DMS79 (cell line): ENCODE measurements at places on chromosomes 3 and 15.

DNA sequence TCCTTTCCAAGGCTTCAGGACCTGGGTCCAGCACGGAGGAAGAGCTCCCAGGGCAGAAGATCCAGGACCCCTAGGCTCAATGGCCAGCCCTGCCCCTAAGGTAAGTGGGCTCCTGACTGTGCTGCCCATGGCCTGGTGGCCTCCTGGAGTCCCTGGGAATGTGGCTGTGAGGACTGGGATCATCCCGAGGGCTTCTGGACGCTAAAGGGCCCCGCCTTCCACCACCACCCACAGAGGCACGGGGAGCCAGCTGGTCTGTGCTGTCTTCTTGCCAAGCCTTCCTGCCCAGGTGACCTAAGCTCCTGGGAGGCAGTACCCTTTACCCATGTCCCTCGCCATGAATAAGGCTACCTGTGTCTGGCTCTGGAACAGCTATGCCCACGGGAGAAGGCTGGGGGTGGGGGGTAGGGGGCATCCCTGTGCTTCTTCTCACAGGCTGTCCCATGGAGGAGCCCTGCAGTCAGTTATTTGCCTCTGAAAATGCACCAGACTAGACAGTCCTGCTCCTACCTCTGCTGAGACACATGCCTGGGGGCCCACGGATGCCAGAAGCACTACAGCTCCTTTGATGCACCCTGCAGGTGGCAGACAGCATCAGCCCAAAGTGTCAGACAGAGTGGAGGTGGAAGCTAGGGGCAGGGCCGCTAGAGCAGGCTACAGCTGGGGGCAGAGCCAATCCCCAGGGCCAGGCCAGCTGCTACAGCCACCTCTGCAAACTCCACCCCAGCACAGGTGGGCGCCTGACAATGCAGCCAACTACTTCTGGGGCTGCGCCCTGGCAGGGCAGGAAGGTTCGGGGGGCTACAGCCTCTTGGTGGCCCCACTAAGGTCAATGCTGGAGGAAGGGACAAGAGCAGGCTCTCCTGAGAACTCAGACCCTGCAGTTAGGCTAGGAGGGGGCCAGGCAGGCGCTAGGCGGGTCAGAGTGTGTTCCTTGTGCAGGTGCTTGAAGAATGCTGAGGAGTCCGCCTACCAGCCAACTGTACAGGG lies 90.9 kb downstream of the SEC22A start:
- no peak for DNase-seq

DNA sequence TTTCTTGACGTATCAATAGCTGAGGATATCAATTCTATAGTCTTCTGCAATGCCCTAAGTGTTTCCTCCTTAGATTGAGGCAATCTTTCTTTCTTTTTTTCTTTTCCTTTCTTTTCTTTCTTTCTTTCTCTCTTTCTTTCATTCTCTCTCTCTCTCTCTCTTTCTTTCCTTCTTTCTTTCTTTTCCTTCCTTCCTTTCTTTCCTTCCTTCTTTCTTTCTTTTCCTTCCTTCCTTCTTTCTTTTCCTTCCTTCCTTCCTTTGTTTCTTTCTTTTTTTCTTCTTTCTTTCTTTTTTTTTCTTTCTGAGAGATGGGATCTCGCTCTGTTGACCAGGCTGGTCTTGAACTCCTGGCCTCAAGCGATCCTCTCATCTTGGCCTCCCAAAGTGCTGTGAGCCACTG lies 10.0 kb upstream of the DNAAF4 start:
- no peak for DNase-seq

DNA sequence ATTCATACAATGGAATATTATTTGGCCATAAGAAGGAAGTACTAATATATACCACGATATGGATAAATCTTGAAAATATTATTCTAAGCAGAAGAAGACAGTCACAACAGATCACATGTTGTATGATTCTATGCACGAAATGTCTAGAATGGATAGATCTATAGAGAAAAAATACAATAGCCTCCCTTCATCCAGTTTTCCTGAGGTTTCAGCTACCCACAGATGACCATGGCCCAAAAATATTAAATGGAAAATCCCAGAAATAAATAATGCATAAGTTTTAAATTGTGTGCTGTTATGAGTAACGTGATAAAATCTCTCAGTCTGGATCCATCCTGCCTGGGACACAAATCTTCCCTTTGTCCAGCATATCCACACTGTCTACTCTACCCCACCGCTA lies 162.2 kb upstream of the ST8SIA2 start:
- no peak for DNase-seq

- DNase-seq: no peak
Measured at GRCh38 chr3:39075910-39076309, 24.1 kb downstream of the WDR48 start.

DNA sequence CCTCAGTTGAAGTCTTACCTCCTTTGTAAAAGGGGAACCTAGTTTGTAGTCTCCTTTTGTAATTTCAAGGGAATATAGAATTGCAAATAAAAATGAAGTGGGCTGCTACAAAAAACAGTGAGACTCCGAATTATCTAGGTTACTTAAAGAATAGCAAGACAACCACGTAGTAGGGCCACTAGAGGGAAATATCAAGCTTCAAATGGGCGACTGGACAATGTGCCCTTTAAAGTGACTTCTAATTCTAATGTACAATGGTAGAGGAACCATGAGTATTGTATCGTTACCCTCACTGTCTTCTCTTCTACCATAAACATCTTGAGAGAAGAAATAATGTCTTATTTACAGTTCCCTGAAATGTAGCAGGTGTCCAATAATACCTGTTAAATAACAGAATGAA lies 56.3 kb downstream of the TP63 start:
- DNase-seq: no peak

DNA sequence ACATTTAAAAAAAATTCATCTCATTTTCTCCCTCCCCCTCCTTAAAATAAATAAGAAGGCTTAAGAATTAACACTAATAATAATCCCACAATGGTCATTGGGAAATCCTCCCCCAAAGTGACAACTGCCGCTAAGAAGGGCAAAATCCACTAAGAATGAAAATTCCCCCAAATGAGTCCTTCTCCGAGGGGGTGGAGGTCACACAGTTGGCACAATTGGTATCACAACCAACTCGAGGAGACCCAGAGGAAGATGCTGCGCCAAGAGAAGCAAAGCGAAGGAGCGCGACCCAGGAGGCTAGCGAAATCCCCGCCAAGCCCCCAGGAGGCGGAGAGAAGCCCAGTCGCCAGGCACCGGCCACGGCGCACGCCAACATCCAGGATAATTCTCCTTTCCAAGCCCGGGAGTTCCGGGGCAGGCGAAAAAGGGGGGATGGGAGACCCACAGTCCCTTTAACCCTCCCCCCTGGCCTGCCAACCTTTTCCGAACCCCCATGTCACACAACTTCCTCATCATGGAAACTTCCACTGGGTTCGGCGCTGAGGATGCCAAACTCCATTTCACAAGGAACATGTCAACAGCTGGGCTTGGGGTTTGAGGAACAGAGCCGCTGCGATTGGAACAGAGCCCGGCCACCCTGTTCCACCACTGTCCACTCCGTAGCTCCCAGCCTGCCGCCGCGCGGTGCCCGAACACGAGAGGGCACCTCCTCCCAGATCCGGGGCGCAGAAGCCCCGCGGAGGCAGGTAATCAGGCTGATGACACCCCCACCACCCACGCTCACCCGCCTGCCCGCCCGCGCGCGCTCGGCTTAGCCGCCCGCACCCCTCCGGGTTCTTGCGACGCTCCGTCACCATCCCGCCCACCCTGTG lies 668 bp downstream of the THRB start:
- no peak for DNase-seq

DNA sequence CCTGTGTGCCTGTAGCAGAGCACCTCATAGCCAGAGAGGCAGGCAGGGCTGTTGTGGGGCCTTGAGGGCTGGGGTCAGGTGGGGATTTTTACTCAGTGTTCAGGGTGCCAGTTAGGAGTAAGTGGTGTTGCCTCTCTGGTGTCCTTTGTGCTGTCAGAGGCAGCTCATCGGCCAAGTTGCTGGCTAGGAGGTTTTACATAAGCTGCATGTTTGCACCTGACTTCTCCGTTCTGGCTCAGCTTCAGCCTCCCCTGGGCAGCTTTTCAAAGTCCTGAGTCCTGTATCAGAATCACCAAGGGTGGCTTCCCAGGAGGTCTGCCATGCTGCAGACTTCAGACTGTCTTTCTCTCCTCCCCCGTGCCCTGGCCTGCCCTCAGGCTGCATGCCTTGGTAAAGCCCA lies 242.6 kb upstream of the TPM1 start:
- no peak for DNase-seq

GRCh38 chr15:51879555-51879954 lies 50.1 kb downstream of the TMOD3 start:
- DNase-seq: no peak

GRCh38 chr3:146796078-146796477 lies 190.9 kb upstream of the PLSCR5 start:
- DNase-seq: no peak

DNA sequence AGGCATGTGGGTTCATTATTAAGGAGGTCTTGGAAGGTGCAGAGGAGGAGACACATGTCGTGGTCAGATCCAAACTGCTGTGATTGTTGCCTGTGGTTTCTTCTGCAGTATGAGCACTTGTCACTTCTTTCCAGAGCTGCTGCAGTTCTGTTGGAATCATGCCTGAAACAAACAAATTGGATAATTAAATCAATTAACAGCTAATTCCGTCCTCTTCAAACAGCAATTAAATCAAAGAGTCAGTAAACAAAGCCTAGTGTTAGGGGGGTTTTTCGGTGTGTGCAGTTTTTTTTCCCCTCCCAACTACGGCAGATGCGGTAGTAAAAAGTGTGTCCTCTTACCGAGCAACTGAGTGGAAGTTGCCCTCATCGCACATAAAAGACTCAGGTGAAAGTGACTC lies 542.2 kb downstream of the FOXP1 start:
- no peak for DNase-seq

DNA sequence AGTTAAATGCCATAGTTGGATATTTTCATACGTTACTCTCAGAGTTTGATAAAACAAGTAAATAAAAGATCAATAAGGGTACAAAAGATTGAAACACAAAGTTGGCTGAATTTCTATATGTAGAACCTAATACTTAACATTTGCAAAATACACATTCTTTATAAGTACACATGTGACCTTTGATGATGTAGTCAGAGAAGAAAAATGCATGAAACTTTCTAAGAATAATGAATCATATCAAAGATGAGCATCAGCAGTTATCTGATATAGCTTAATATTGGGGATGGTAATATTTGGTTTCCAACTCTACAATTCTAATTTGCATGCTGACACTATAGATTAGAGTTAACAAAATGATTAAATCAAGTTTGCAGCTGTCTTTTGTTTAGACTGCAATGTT lies 188.0 kb upstream of the TGFBR2 start:
- DNase-seq: no peak

DNA sequence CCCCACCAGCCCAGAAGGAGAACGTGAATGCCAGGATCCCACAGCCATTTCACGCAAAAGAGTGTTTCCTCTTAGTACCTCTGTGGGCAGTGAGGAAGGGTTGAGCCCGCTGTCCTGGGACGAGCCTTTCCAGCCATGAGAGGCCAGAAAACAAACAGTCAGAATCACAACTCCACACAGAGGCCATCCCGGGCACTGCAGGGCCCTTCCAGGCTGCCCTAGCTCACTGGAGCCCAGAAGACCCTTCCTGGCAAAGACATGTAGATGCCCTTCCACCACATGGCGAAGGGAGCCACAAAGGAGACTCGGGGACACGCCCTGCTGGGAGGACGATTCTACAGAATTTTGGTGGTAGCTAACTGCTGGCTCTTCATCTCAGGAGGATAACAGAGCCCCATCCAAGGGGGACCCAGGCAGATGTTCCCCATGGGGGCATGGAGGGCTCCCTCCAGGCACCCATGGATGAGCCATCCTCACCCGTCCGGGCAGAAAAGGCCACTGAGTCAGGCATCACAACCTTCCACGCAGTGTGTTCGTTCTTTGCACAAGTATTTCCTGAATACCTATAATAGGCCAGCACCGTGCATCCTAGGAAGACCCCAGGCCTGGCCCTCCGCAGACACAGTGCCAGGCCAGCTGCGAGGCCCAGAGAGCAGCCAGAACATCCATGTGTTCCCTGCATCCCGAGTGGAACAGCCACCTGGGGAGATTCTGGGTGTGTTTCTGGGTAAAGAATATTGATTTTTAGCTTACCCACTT lies 47.2 kb downstream of the SLC12A8 start:
- DNase-seq: no peak

GRCh38 chr3:25428789-25429335 lies 799 bp downstream of the RARB start:
- no peak for DNase-seq

DNA sequence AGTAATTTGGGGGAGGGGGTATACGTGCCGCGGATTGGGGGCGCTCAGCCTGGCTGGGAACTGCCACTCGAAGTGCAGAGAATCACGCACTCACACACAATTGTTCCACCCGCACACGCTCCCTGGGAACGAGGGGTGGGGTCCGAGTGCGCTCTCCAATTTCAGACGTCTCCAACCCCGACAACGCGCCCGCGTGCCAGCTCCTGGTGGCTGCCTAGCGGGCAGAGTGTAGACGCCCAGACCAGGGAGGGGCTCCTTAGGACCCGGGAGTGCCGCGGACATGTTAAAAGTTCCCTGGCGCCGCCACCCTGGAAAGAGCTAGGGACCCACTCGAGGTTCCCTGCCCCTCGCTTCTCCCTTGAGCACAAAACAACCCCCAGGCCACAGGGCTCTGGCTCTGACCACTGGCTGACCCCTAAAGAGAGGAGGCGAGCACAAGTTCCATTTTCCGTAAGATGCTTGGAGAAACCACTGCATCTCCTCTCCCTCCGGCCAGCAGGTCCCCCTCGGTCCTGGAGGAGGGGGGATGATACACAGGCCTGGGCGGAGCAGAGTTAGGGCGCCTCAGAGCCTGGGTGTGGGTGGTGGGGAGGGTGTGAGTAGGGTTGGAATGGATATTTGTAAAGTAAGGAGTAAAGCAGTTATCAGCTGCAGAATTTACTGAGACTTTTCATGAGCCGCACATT lies 894 bp upstream of the ANKRD63 start:
- DNase-seq: no peak

GRCh38 chr3:73848173-73848906 lies 223.6 kb upstream of the PDZRN3 start:
- no peak for DNase-seq

GRCh38 chr3:139755551-139755950 lies 77.8 kb upstream of the NMNAT3 start:
- DNase-seq: no peak

GRCh38 chr3:111765136-111765535 lies 93.9 kb upstream of the PHLDB2 start:
- no peak for DNase-seq

DNA sequence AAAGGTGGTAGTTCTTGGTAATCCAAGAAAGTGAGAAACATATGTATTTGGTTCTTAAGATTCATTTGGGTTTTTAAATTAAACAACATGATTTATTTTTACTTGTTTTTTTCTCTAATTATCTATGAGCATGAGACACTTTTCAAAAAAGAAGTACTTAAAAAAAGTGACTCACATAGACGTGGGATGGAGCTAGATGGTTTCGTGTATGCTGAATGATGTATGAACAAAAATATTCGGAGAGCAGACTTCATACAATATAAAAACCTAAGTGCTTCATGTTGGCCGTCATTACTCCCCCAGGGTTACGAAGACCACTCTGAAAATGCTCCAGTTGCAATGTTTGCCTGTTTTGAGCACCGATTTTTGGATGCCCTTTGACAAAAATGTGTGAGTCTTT lies 90.9 kb downstream of the RORA start:
- DNase-seq: no peak

GRCh38 chr3:5039585-5039984 lies 60.3 kb downstream of the BHLHE40 start:
- no peak for DNase-seq

- no peak for DNase-seq
Measured at GRCh38 chr3:157512534-157512933, 9.3 kb upstream of the VEPH1 start.
